Left cardiac atrium (tissue), 4 donors: ENCODE measurements at places on chromosomes 1 and 21.

DNA sequence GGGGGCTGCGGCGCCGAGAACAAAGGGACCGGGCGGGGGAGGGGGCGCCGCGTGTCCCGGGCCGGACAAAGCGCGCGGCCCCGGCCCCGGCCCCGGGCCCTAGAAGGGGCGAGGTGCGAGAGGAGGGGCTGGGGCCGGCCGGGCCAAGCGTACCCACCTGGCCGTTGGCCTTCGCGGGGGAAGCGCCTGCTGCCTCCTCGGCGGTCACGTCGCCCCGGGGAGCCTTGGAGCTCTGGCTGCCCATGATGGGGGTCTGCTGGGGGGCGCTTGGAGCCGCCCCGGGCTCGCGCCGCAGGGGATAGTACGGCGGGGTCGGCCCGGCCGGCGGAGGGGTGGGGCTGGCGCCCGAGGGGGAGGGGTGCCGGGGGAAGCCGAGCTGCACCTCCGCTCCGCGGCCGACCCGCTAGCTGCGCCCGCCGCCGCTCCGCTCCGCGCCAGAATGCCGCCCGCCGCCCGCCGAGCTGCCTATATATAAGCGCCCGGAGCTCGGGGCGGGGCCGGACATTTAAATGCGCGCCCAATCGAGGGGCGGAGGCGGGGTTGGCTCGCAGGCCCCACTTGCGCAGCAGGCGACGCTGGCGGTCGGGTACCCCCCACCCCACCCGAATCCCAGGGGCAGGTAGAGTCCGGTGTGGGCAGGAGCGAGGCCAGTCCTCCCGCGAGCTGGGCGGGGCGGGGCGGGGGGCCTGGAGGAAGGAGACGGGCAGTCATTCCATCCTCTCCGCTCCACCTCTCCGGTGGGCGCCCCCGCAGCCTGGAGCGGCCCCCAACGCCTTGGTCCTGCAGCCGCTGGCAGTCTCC lies at the start of gene MARCKSL1:
Gene MARCKSL1, minus strand, starts transcription at position 444 of the 801 bp plus-strand sequence. Its CDS starts 200 bp downstream, at position 244.
- DNase-seq, result peak; percentile 92

- DNase-seq, result peak; percentile 23
These were observed 120.6 kb upstream of the KCND3 start for GRCh38 chr1:112110031-112110430.

GRCh38 chr1:103275725-103276124 lies 167.4 kb upstream of the COL11A1 start:
- no peak for DNase-seq

DNA sequence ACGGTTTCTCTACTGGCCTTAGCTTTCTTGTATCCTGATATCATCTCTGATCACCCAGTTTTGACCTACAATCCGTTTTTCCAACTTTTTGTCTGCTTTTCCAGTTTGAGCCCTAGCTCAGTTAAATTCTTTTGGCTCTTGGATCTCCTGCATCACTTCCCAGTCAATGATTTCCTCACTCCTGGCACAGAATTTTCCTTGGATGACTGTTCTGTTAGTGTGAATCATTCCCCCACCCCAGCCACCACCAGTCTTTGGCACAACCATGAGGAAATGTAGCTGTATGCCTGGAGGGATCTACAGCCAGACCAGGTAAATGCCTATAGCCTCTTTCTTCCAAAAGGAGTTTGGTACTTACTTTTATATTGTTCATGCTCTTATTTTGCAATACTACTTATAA lies 187.2 kb upstream of the PTGFR start:
- peak; percentile 31 for DNase-seq

GRCh38 chr1:165898837-165899236 lies 71.4 kb downstream of the UCK2 start:
- DNase-seq, result no peak

GRCh38 chr1:198934901-198935305 lies 296.1 kb downstream of the PTPRC start:
- no peak for DNase-seq

- DNase-seq, result no peak
These were observed 67.2 kb upstream of the FOXD3 start for GRCh38 chr1:63255153-63255552.

DNA sequence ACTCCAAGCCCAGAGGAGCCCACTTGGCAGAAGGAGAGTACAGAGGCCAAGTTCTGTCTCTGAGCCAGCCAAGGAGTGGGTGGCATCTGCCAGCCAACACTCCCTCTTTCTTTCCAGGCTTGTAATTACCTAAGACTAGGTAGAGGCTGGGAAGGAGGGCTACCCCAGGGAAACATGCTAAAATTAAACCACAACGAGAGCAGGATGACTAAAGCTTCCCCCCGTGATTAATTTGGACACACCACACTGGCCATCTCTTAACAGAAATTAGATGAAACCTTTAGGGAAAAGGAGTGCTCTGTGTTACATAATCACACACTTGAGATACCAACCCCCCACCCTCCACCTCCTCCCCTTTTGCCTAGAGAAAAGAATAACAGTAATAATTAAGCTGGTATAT lies 102.1 kb upstream of the ZC3H12A start:
- DNase-seq, result no peak

GRCh38 chr1:23791516-23792047 lies 637 bp downstream of the LYPLA2 start:
- no peak for DNase-seq
